ENCODE measurements at places on chromosomes 16 and 17.
A peak's percentile ranks its signal among the peaks of the same experiment; 100 is the strongest.

- DNase-seq: no peak
Measured at GRCh38 chr17:43193251-43193650, 18.4 kb upstream of the TMEM106A start.

DNA sequence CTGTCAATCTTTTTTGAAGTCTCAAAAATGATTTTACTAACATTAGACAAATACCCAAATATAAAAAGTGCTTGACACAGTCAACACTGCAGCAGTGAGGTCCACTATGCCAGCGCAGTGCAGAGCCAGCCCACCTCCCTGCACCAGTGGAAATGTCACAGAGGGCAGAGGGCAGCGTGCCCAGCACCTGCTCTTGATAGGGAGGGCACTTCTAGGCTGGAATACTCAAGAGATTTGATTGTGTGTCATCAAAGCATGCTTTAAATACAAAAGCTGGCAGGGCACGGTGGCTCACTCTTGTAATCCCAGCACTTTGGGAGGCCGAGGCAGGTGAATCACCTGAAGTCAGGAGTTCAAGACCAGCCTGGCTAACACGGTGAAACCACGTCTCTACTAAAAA, 136.0 kb downstream of the ANKRD11 start:
- no peak for DNase-seq

DNA sequence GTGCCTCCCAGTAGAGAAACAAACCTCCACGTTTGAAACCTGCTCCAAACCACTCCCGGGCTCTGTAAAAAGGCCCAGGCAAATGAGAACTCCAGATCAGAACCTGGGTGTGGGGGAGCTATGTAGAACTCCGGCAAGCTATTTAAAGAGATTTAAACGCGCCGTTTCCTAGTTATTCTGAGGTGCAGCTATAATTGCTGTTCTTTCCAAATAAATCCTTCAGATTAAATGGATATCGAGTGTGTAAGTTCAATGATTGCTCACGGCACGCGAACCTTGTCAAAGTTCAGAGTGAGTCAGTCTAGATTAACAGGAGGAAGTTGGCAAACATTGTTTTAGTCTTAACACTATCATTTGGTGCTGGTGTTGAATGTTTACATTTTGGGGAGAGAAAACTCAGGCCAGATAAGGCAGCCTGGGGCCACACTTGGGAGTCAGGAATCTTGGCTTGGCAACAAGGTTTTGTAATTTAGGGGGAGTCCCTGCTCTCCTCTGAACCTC, 92.9 kb upstream of the SALL1 start:
- DNase-seq: no peak

- no peak for DNase-seq
Measured at GRCh38 chr17:69884846-69885245, 190.2 kb upstream of the KCNJ16 start.

GRCh38 chr16:20079106-20079505, 5.4 kb upstream of the GPR139 start:
- DNase-seq: no peak

- peak; percentile 61 for DNase-seq
Measured at GRCh38 chr16:67447508-67448076, 16.7 kb downstream of the HSD11B2 start.

DNA sequence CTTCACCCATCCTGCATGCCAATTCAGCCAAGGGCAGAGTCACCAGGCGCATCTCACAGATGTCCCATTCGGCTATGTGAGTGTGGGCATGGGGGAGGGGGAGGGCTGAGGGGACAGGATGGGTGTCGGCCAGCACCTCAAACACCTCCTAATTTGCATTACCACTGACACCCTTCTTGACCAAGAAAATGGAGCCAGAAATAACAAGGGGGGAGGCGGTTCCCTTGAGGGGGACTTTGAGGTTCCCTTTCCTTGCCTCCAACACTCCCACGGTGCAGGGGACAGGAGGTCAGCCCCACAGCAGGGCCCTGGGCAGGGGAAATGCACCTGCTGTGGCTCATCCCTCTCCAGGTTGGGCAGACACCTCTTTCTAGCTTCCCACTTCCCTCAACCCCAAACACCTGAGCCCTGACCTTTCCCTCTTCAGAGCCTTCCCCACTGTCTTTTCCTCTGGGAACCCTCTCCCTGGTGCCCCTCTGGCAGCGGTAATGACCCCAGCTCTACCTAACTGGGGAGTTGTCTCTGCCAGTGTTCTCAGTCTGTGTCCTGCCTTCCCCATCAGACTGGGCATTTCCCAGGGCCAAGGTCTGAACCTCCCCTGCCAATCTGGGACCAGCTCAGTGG, 18.2 kb upstream of the TBX21 start:
- no peak for DNase-seq

DNA sequence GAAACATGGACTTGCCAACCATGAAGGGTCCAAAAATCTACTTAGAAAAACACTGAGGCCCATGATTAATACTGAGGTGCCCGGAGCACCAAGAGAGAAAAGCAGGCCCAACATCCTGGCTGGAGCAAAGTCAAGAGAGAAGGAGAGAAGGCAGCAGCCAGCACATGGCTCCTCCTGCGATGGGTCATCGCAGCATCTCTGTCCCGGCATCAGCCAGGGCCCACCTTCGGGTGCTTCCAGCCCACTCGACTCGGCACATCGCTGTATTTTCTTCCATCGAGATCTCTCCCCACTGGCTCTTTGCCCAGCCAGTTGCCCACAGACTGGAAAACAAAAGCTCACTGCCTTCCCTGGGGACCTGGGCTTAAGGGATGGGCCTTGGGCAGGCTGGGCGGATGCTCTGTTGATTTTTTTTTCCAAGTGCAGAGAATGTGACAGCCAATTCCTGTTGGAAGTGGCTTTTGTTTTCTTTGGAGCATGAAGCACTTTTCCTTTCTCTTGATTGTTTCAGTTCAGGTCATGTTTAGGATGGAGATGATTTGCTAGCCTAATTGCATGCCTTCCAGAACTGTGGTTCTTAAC, 58.1 kb downstream of the CYB5B start:
- DNase-seq: no peak

GRCh38 chr16:25018972-25019617, 3.9 kb upstream of the ARHGAP17 start:
- DNase-seq: no peak

- no peak for DNase-seq
Measured at GRCh38 chr16:15073101-15073500, 17.2 kb upstream of the NTAN1 start.

GRCh38 chr17:6011206-6011605, 59.0 kb upstream of the WSCD1 start:
- no peak for DNase-seq

- DNase-seq: no peak
Measured at GRCh38 chr17:81261582-81262336, 22.6 kb downstream of the NDUFAF8 start.

GRCh38 chr16:1713331-1713730, 7.3 kb downstream of the MAPK8IP3 start:
- DNase-seq: no peak

- DNase-seq: peak; percentile 18
Measured at GRCh38 chr16:3963203-3963602, 82.7 kb upstream of the CREBBP start.

GRCh38 chr17:79630126-79630525, 19.3 kb upstream of the RBFOX3 start:
- no peak for DNase-seq

DNA sequence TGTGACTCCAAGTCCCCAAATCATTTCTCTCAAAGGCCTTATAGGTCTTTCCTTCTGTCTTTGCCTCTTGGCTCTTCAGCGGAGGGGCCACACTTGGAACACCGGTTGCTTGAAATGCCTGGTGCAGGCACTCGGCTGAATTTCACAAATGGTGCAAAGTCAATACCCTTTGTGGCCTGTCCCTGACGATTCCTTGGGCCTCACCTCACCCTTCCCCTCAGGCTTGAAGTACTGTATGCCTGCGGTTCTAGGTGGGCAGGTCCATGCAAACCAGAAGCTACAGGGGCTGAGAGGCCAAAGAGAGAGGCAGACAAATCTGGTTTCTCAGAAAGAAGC, 4.1 kb upstream of the B9D1 start:
- DNase-seq: no peak

DNA sequence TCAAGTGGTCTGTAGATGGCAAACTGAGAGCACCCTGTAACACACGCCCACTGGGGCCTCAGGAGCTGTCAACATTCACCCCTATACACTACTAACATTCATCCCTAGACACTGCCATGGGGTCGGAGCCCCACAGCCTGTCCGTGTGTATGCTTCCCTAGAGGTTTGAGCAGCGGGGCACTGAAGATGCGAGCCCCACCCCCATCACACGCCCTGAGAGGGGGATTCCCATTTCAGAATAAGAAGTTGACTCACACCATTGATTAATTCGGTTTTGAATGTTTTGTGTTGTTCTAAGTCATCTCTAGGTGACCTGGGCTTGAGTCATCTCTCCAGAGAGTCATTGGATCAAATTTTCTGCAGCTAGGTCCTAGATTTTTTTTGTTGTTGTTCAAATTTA, 37.3 kb upstream of the MMD start:
- DNase-seq: peak; percentile 33

DNA sequence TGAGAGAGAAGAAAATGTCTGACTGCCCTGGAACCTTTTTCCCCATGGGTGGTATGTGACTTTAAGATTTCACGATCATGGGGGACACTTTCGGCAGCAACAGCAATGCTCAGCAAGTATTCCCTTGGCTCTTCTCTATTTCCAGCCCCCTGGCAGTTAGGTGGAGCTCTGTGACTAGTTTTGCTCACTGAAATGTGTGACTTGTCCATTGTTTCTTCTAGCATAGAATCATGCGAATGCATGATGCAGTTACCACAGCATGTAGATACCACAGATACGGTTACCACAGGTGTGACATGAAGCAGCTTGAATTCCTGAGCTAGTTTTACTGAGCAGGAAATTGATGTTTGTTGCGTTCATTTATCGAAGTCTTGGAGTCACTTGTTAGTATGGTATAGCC, 1034.5 kb upstream of the EEF2KMT start:
- no peak for DNase-seq

GRCh38 chr16:80300876-80301275, 239.9 kb upstream of the DYNLRB2 start:
- DNase-seq: no peak

DNA sequence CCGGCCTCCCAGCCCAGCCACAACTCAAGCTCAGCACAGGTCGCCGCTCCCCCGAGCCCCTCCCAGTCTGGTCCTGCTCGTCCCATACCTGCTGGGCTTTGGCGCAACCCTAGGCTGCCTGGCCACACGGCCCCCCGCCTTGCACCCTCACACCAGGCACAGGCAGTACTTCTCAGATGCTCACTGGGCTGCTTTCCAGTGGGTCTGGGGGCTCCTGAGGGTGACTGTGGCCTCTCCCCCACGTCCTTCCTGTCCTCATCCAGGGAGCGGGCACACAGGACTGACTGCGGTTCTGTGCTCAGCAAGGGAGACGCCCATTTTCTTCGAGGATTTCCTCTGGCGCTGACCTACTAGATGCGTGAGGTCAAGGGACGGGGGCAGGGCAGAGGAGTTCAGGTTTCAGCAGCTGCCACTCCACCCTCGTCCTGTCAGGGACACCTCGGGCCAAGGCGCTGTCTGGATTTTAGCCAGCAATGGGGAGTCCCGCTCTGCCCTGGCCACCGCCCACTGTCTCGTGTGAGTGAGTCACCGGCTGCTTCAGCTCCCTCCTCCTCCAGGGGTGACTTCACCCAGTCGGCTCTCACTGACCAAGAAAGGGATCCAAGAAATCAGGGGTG, 115.8 kb downstream of the NPIPB11 start:
- peak; percentile 62 for DNase-seq

DNA sequence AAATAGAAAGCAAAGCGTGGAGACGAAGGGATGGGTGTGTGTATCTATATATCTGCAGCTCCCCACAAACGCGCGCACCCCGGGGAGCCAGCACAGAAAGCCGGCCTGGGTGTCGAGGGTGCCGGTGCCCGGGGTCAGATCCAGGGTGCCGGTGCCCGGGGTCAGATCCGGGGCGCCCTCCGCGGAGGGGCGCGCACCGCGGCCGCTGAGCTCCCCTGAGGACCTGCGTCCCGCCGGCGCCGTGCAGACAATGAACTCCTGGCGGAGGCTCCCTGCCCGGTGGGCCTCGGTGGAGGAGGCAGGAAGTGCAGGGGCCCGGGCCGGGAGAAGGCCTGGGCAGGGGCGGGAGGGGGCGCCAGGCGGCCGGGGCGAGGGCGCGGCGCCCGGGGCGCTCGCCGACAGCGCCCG, 1.1 kb downstream of the ZNF423 start:
- no peak for DNase-seq

DNA sequence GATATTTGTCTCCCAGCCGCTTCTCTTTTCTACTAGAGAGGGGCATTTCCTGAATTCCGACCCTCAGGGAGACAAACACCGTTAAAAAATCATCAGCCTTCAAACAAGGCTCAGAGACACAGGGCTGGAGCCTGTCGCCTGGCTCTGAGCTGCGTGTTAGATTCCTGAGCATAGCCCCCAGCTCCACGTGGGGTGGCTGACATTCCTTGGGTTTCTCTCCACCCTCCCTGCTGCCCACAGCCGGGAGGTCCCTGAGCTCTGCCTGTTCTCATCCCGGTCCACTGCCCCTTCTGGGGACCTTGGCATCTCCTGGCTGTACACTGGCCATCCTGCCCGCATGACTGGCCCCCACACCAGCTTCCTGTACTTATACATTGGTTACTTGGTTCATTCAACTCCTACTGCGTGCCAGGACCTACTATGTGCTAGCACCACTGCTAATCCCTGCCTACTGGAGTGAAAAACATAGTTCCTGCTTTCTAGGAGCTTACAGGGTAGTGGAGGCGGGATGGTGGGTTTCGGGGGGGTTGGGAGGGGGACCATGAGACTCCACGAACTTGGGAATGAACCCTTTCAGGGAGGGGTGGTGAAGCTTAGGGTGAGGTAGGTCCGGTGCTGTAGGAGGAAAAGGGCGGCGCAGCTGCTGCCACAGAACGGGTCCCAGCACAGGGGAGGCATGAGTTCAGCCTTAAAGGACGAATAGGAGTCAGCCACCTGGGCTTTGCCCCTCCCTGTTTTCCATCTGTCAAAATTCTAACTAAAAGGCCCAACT, 52.1 kb upstream of the TMEM132E start:
- no peak for DNase-seq

- no peak for DNase-seq
Measured at GRCh38 chr17:1673041-1673785, 11.5 kb downstream of the PRPF8 start.
